ENCODE measurements at places on chromosomes 12 and 14.
A peak's percentile ranks its signal among the peaks of the same experiment; 100 is the strongest.

GRCh38 chr12:93167331-93167730 is 210.4 kb upstream of the NUDT4 start:
- no peak for DNase-seq

DNA sequence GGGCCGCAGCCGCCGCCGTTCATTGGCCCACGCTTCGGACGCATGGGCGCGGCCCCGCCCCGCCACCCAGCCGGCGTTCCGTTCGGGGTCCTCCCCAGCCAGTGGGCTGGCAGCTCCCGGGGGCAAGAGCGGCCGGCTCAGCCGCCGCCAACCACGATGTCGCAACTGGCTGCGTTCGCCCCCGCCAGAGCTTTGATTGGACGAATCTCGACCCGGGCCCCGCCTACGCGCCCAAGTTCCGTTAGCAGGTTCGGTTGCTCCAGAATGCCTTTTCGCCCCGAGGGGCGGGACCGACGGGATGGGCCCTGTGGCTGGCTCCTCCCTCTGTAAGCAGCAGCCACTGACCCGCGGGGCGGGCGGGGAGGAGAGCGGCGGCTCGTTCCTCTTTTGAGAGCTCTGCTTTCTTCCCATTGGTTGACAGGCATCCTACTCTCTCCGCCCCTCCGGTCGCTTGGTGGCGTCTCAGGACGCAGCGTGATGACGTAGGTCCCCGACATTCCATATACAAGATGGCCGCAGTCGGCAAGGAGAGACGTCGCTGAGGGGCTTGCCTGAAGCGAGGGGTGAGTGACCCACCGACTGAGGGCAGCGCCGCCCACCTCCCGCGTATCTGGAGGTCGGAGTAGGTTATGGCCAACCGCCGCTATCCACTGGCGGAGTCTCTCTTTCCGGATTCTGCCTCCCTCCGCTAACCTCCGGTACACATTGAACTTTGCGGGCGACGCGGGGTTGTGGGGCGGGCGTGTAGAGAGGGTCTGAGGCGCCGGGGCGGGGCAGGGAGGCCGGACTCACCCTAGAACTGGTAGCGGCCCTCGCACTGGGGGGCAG is at the start of gene CCNK:
Gene CCNK (plus strand): TSS at position 493 of the 828 bp plus-strand sequence. CDS start 11,269 bp downstream, outside the sequence.
- DNase-seq = peak; percentile 100

GRCh38 chr14:74863274-74863673 is 12.7 kb downstream of the PROX2 start:
- DNase-seq = no peak

DNA sequence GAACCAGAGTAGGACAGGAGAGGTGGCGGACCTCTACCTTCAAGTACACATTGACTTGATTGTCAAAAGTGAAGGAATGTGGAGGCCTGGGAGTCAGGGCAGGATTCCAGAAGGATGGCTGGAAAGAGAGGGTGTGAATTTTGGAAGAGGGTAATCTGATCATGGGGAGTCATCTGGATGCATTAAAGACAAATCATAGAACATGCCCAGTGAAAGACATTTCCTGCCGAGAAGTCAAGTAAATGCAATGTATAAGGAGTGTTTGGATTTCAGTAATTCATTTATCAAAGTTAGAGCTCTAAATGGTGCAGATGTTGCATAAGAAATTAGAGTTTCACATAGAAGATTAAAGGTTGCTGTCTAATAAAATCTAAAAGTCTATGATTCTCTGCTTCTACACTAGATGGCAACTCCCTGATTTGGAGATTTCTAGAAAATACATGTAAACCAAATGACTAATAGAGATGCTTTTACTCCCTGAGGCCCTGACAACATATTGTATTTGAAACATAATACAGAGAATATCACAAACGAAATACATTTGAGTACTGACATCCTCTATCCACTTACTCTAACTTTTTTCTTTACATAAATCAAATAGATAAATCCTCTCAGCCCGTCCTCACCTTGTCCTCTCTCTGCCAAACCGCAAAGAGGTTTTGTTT is 91.3 kb downstream of the KCNA5 start:
- no peak for DNase-seq

GRCh38 chr12:109734219-109735000 is 20.8 kb downstream of the FAM222A start:
- no peak for DNase-seq

- DNase-seq = peak; percentile 76
Measured at GRCh38 chr14:99605299-99605961, 1.4 kb upstream of the CCDC85C start.

DNA sequence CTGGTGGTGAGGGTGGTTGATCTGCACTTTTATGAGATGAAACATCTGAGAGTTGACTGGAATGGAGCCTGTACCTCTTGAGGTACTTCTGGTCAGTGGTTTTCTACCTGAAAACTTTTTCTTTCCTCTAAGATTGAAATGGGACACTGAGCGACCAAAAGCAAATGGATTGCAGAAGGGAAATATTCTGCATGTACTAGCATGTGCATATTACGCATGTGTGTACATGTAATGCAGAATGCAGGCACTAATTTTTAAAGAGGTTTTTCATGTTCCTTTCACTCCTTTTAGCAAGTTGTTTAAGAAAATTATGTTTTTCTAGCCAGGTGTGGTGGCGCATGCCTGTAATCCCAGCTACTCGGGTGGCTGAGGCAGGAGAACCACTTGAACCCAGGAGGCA is 28.7 kb upstream of the EID3 start:
- DNase-seq = no peak

- no peak for DNase-seq
Measured at GRCh38 chr14:79576424-79576823, 634.9 kb downstream of the DIO2 start.

DNA sequence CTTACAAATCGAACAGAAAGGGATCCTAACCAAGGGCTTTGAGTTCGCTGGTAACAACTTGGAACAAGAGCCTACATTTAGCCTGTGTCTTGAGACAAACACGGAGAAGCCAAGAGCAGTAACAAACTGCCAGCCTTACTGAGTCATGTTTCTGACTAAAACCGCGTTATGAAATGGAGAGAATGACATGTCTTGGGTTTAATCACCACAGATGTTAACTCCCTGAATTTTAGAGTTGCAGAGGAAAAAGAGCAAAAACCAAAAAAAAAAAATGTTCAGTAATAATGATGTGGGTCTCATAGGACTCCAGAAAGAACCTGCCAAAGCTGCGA is 1.0 kb downstream of the BLTP3B start:
- peak; percentile 32 for DNase-seq

DNA sequence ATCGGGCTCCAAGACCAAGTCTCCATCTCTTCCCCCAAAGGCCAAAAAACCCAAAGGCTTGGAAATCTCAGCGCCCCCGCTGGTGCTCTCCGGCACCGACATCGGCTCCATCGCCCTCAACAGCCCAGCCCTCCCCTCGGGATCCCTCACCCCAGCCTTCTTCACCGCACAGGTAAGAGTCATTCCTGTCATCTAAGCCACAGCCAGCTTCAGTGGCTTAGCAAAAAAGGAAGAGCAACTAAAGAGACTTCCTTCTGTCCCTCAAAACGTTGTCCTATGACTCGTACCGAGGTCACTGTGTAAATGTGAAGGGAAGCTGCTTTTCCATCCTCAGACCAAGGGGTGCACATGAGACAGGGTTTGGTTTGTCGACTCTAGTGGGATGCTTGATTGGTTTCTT is 53.4 kb downstream of the ELK3 start:
- DNase-seq = no peak

GRCh38 chr14:75793806-75794205 is 132.8 kb downstream of the TTLL5 start:
- DNase-seq = no peak

GRCh38 chr12:25689996-25690501 is 137.0 kb upstream of the LMNTD1 start:
- DNase-seq = no peak

DNA sequence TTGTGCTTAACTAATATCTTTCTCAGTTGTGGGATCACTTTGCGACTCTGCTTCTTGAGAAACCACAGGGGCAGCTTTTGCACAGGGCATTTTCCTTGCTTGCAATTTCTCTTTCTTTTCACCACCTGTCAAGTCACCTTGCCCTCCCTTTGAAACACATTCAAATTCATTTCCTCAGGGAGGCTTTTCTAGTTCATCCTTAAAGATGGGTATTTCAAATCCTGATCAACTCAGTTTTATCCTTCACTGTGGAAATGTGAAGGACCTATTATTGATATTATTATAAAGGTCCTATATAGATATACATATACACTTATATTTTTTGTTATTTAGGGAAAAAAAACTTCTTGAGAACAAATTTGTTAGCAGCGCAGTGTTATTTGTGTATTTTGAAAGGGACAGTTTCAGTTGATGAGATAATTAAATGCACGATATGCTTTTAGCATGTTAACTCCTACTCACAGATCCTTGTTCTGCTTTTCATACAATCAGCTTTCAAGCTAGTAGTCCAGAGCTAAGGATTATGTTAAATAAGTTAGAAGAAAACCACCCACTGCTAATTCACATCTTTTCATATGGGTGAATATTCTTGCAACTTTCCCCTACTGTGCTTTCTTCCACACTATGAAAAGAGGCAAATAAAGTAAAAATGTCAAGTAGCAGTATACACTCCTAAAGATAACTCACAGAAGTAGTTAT is 501.4 kb upstream of the RGS6 start:
- no peak for DNase-seq

DNA sequence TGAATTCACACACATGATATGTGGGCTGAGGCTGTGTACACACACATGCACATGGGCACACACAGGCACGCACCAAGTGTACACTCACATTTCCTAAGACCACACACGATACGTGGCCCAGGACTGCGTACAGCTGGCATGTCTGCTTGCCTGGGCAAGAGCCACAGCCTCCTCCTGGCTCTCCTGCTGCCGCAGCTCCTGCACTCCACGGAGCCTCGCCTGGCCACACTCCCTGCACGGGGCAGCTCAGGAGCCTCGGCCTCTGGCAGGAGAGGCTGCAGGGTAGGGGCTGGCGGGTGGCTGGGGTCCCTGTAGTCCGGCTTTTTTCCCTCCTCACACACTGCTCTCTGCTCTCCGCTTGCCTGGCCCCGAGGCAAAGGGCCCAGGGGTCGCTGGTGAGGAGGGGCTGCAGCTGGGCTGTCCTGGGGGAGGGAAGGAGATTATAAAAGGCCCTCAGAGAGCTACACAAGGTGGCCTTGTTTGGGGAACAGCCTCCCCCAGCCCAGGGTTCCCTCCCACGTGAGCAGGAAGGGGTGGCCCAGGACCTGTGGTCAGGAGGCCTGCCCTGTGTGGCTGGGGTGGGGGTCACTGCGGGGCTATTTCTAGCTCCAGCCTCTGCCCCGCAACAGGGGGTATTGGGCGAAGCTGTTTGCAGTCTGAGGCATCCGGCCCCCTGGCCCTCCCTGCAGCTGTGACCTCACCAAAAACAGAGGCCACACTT is 89.0 kb upstream of the SFSWAP start:
- DNase-seq = no peak

DNA sequence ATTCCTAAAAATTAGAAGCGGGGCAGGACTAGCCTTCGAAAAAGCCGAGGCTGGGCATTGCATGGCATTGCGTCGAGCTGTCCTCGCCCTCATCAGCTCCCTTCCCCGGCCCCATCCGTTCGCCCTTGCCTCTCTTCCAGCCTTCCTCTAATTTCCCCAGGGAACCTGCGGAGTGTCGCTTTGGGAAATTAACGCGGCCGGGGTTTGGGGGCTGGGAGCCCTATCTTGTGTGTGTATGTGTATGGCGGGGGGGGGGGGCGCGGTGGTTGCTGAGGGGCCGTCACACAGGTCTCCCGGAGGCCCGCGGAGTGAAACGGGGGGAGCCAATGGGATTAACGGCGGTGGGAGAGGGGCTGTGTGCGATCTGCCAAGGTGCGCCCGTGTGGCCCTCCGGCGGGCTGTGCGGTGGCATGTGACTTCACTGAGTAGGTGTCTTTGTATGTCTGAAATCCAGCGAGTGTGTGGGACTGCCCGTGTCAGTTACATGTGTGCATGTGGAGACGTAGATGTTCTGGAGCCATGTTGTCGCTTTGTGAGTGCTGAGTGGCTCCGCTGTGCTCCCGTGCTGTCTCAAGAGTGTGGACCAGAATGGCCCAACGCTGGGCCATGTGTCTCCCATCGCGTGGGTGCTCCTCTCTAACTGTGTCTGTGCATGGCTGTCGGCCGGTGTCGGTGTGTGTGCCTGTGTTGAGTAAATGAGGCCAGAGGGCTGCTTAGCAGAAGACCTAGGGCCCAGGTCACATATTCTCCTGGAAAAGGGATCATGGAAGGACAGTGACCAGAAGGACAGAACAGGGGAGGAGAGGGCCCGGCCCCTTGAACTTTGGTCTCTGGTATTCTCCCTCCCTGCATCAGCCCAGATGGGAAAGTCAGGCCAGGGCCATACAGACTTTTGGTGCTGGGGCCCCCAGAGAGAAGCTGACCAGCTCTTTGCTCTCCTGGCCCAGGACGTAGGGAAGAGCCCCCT is 1.5 kb downstream of the PTMS start:
- no peak for DNase-seq

DNA sequence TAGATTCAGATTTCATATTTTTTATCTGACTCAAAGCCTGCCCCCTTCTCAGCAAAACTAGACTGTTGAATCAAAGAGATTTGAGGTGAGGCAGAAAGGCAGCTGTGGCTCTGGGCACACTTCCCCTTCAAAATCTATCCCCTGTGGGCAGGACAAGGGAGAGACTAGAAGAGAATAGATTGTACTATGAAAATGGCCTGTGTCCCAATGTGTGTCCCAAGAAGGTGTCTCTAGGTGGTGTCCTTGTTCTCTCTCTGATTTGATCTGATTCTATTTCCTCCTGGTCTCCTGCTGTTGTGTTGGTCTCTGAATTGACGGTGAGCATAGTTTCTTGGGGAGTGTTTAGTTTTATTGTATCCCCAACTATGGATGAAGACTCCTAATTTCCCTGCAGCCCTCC is 565.8 kb upstream of the ATP2B1 start:
- DNase-seq = no peak

- no peak for DNase-seq
Measured at GRCh38 chr12:34253674-34254073, 231.4 kb downstream of the ALG10 start.

- no peak for DNase-seq
Measured at GRCh38 chr14:54440476-54440872, 700 bp downstream of the CNIH1 start.

GRCh38 chr14:81797315-81797714 is 263.7 kb upstream of the SEL1L start:
- DNase-seq = no peak

GRCh38 chr14:50820786-50821509 is 10.0 kb downstream of the NIN start:
- DNase-seq = no peak

GRCh38 chr12:91999823-92000222 is 145.8 kb downstream of the BTG1 start:
- no peak for DNase-seq

DNA sequence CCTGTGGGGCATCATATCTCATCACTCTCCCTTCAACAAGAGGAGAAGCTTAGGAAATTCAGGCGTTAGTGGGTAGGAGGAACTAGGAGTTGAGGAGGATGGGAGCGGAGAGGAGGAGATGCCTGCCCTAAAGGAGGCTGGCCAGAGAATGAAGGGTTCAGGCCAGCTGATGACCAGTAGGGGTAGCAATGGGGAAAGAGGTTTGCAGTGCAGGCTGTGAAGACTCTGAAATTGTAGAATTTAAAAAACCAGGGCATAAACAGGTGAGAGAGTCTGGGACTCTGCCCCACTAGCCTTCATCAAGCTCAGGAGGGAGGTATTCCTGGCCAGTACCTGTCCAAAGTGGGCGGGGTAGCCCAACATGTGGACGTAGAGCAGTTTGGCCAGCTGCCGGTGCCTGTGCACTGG is 809 bp downstream of the AP1G2 start:
- no peak for DNase-seq

Measured in stimulated activated CD4-positive, alpha-beta T cell treated with anti-CD3 and anti-CD28 coated beads, Interleukin-2, amount 100 ng/mL, for 24 hours (primary cell).